Choroid plexus epithelial cell (primary cell): ENCODE measurements at places on chromosomes 11 and 22.

DNA sequence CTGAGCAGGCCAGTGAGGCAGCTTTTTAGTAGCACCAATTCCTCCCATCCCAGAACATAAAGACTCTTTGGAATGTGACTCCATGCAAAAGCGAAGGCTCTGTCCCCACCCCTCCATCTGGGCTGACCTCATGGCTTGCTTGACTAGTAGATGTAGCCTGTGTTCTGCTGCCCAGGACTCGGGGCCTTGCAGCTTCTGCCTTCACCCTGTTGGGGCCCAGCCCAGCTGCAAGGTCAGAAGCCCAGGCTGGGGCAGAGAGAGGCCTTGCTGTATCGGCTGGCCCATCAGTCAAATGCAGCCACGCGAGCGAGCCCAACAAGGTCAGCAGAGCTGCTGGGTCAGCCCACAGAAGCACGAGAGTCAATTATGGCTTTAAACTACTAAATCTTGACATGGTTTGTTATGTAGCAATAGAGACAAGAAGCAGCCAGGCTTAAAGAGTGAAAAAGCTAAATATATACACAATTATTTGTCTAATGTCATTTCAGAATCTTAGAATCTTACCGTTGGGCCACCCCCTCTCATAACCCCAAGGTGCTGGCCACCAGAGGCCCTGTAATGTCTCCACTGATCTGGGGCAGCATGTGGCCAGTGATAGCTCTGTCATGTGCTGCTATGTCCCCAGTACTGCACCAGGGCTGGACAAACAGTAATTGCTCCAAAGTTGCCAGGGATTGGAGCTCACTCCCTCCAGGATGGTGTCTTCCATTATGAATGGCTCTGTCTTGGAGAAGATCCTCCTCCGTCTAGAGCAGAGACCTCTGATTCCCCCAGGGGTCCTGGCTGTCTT is 10.4 kb upstream of the WNT11 start:
- no peak for DNase-seq

GRCh38 chr11:74321487-74322188 is 10.2 kb upstream of the P4HA3 start:
- DNase-seq, result peak; percentile 74

- DNase-seq, result no peak
These were observed 84.5 kb upstream of the SUSD2 start for GRCh38 chr22:24096758-24097115.

- DNase-seq, result no peak
These were observed 93.5 kb downstream of the PDHX start for GRCh38 chr11:35009944-35010342.

GRCh38 chr22:46572911-46573780 is 35.7 kb upstream of the CELSR1 start:
- no peak for DNase-seq

GRCh38 chr11:117528097-117528721 is 200.6 kb downstream of the CEP164 start:
- no peak for DNase-seq

DNA sequence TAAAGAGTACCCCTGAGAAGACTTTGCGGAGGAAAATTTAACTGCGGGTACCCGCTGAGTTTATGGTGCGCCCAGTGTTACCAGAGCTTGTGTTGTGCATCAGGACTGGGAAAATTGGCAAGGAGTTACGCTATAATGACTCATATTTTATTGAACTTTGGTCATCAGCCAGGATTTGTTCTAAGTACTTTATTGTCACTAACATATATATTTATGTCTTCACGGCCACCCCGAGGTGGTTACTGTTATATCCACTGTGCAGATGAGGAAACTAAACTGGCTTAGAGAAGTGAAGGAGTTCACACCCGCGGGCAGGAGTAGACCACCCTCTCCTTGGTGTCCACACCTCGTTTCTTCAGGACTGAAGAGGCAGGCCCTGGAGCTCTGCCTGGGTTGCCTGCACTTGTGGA is 667 bp downstream of the ACCS start:
- DNase-seq, result peak; percentile 84

GRCh38 chr11:111347723-111348115 is 31.4 kb downstream of the POU2AF1 start:
- DNase-seq, result no peak

GRCh38 chr22:33405194-33405593 is 347.0 kb upstream of the SYN3 start:
- DNase-seq, result no peak

- no peak for DNase-seq
These were observed 3.5 kb downstream of the MUC5B start for GRCh38 chr11:1226226-1226985.

DNA sequence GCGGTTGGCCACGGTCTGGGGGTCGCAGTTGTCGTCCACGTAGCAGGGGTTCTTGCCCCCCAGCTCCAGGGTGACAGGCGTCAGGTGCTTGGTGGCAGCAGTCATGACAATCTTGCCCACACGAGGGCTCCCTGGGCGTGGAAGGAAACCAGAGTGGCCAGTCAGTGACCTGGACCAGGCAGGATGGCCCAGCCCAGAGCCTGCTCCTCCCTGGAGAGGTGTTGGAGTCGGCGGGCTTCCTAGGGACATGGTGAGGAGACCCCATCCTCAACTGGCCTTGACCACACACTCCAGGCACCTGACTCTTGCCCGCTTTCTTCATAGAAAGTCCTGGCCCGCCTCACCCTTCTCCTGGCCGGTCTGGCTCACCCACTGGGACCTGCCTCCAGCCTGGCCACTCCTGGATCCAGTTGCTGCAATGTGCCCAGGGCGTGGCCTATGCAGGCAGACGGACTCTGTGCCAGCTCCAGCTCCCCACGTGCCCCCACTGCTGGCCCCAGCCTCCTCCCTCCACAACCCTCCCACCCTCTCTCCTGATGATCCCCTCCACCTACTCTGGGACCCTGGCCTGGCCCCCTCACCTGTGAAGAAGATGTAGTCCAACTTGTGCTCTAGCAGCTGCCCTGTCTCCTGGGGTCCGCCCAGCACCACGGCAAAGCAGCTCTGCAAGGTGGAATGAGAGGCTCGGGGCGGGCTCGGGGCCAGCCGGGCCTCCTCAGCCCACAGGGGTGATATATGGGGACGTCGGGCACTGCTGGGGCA is 8.7 kb downstream of the ALDH3B2 start:
- DNase-seq, result no peak

- no peak for DNase-seq
These were observed 15.1 kb downstream of the IFITM10 start for GRCh38 chr11:1735271-1735670.

DNA sequence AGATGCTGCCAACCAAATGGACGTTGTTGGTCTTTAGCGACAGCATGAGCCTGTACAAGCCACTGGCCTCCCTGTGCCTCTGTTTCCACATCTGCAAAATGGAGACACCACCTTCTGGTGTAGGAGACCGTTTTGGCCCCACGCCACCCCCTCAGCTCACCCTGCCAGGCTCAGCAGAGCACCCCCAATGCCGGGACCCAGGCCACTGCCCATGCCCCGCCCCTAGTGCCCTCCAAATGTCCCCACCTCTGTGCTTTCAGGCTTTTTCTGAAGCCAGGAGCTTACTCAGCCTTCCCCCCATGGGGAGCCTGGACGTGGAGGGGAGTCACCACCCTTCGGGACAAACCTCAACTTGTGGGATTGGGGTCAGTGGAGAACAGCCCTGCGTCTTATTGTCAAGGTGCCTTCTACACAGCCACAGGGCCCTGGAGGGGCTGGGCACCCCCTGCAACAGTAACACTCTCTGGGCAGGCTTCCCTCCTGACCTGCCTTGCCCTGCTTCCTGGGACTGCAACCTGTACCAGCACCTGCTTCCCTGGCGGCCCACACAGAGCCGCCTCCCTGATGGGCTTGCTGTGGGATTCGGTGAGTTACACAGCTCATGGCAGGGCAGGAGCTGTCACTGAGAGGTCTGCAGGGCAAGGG is 24.6 kb upstream of the RTL6 start:
- DNase-seq, result no peak
